OCI-M1 (cell line): ENCODE measurements at places on chromosomes 4 and X.

- peak; percentile 19 for DNase-seq
Measured at GRCh38 chr4:30833206-30833605, 113.0 kb downstream of the PCDH7 start.

GRCh38 chrX:136531951-136532350 is at the start of gene VGLL1:
Gene VGLL1 (plus strand): TSS chrX:136532215. CDS start chrX:136536021, 3,806 bp downstream.
- DNase-seq = no peak

- no peak for DNase-seq
Measured at GRCh38 chrX:103584596-103584995, 719 bp upstream of the TCEAL4 start.

- peak; percentile 72 for DNase-seq
Measured at GRCh38 chr4:101785486-101785885, 5.0 kb upstream of the BANK1 start.

- no peak for DNase-seq
Measured at GRCh38 chr4:68462691-68463090, 15.4 kb downstream of the TMPRSS11E start.

DNA sequence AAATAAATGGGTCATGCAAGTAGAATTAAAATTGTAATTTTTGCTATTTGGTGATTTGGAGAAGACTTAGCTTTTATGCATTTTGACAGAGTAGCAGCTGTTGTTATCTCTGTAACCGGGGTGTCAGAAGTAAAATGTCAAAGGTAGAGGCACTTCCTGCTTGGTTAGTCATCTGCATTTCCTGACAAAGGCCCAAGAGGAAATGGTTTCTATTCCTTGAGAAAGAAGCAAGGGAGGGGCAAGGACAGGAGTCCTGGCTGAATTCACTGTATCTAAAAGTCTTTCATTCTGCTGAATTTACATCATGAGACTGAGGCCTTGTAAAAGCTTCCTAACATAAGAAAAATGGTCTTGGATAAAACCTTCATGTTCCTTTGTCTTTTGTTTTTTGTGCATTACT is 550.9 kb upstream of the BOD1L1 start:
- no peak for DNase-seq

- DNase-seq = no peak
Measured at GRCh38 chrX:76509775-76510174, 82.3 kb downstream of the MAGEE1 start.

DNA sequence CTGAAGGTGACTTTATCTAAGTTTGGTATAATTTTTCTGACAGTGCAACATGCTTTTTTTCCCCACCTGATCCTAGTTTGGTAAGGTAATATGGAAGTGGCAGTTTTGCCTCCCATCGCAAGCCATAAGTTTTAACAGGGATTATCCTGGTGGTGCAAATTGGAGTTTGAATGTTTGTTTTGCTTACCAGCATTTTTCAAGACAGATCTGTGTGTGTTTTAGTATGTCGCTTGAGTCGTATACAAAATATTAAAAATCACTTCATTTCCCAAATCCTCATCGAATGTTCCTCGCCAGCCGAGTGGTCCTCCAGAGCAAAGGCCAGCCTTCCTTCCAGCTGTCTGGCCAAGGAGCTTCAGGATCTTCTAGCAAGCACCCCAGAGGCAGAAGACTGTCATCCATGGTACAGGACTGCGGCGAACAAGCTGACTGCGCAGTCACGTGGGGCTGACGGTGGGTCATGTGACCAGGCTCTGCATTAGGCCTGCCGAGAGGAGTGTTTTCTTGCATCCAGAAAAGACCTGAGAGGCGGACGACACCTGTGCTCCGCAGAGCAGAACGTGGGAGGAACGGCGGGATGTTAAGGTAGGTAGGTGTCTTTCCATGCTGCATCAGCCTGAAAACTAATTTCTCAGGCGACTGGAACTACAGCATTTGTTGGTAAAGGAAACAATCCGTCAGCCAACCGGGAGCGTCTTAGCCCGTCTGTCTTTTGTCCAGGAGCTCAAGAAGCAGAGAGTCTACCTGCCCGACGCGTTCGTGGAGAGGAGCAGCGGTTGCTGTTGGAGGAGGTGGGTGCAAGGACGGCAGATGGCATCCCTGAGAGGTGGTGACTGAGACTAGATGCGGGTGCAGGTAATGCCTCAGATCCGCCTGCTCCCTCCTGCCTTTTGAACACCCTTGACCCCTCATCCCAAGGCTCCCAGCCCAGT is at the start of gene GPRASP3:
Gene GPRASP3 (plus strand): TSS at position 507 of the 932 bp plus-strand sequence. CDS start 28,253 bp downstream, outside the sequence.
- peak; percentile 82 for DNase-seq

DNA sequence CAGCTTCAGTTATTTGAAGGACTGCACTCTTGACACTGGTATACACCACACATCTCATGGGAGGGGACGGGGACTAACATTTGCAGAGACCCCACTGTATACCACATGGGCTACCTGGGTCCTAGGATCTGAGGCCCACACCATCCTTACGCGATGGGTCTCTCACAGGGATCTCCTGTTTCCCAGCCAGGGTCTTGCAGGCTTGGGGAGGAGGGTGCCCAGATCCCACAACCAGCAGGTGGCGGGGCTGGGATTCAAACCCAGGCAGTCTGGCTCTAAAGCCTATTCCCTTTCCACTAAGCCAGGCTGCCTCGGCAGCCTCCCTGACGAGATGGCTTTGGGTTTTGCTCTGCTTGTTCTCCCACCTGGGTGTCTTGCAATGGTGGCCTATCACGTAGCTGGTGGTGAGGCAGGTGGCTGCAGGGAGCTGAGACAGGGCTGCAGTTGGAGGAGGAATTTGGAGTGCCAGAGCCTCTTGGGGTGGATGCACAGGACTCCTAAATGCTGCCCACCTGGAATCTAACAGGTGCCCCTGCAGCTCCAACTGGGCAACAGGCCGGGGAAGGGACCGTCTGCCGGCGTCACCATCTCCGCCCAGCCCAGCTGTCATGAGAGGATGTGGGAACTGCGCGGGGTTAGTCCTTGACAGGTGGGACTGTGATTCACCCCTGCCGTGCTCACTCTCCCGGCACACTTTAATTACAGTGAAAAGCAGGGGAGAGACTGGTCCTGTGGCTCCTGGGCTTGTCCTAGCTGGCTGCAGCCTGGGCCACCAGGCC is 110.7 kb downstream of the PSAPL1 start:
- DNase-seq = no peak

GRCh38 chr4:31366041-31366440 is 645.9 kb downstream of the PCDH7 start:
- DNase-seq = no peak

- peak; percentile 22 for DNase-seq
Measured at GRCh38 chr4:122826553-122827257, at the start of gene FGF2. Gene FGF2 (plus strand): TSS chr4:122826831. CDS start chr4:122827175, 344 bp downstream.

- no peak for DNase-seq
Measured at GRCh38 chrX:136496186-136496763, 1.1 kb upstream of the HTATSF1 start.

GRCh38 chr4:132071815-132072214 is 1077.3 kb upstream of the PCDH10 start:
- DNase-seq = no peak

DNA sequence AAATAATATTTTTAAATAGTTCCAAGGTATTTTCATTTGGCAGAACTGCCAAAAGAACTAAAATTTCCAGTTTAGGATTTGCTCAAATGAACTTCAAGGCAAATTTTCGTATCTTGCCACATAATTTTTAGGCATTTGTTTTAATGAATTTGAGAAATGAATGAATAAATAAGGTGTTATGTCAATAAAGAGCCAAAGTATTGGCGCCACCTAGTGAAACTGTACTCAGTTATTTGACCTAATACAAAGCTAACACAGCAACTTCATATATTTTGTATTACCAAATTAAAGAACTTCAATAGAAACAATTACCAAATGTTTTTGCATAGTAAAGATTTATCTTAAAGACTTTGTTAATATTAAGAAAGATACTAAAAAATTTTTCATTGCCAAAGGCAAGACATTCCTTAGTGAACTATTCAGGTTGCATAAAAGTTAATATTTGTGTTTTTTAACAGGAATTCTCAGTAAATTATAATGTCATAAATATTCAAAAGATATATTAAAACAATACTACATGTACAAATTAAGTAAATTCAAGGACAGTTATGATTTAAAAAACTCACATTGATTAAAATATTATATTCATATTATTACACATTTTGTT is 50.3 kb downstream of the STPG2 start:
- DNase-seq = peak; percentile 58

GRCh38 chr4:22264261-22264660 is 251.6 kb downstream of the ADGRA3 start:
- no peak for DNase-seq

DNA sequence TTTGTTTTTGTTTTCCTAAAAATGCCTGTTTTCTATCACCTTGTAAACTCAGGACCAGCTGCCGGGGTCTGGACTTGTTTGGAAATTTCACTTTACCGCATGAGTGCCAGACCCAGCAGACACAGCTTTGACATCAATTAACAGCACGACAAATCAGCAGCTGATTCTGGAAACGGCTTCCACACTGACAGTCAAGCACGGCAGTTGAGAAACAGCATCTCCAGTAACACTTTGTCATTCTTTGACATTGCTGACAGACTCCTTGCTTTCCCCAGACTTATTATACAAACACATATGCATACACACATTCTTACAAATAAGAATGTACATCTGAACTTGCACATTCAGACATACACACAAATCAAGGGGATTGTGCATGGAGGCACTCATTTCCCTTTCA is 1017.6 kb upstream of the HS3ST1 start:
- no peak for DNase-seq

DNA sequence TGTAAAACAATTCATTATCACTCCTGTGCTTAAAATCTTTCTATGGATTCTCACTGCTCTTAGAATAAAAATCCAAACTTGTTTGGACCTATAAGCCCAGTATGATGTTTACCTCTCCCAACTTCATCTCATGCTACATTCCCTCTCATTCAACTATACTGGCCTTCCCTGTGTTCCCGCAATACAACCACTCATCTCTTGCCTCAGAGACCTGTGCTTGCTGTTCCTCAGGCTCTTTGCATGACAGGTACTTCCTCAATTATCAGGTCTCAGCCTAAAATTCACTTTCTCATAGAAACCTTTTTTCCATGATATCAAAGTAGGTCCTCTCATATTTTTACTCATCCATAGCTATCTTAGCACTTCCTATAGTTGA is 71.7 kb downstream of the ENOX2 start:
- DNase-seq = no peak

DNA sequence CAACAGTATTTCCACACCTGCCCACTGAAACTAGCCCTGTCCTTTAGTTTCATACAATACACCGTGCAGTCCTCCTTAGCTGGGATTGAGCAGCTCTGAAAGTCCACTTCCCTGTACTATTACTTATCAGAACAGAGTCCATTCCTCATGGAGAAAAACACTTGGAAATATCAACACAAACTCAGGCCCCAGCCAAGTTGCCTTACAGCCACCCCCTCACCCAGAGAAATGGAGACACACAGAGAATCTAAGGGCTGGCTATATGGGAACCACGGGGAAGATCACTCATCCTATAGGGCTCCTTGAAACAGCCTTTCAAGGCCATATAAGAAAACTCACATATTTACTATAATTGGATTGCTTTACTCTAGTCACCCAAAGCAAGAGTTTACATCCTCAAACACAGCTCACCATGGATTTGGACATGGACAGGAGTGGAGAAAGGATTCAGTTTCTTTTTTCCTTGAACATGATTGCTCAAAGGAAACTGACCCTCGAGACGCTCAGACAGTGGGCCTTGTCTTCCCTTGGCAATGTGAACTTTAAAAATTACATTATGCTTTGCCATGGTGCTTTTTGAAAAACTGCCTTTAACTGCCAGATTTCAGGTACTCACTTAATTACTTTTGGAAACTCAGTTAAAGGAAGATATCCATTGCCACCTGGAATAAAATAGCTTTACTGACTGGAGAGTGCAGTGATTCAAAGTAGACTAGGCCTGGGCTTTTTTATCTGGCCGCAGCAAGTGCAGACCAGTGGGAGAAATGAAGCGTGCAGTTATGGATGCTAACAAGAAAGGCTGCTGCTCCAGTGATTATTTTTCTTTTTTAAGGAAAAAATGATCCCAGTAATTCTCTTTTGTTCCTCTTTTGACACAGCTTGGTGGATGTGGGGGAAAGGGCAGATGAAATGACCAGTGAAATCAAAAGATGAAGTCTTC is 1.6 kb downstream of the SCARB2 start:
- peak; percentile 6 for DNase-seq

DNA sequence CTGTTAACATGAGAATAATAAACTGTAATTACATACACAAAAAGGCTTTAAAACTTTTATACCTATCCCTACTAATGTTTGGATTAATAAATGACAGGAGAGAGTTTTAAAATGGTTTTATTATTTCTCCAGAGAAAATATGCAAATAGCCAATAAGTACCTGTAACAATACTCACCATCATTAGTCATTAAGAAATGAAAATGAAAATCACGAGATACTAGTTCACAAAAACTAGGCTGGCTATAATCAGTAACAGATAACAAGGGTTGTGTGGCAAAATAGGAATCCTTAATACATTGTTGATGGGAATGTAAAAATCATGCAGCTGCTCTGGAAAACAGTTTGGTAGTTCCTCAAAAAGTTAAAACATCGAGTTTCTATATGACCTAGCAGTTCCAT is 25.2 kb upstream of the AP1AR start:
- no peak for DNase-seq

- peak; percentile 68 for DNase-seq
Measured at GRCh38 chrX:75156531-75156945, 455 bp upstream of the ABCB7 start.

- no peak for DNase-seq
Measured at GRCh38 chr4:62482355-62482754, 1282.2 kb downstream of the ADGRL3 start.

DNA sequence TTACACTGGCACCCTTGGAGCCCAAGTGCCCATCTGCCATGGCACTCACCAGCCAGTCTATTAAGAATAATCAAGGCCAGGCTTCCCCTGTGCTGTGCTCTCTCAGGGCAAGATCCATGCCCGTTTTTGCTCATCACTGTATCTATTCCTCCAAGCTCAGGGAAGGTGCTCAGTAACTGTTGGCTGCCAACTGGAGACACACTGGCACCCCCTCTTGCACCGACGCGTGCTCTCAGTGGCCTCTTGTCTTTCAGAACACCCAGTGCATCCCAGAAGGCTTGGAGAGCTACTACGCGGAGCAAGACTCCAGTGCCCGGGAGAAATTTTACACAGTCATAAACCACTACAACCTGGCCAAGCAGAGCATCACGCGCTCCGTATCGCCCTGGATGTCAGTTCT is 30.1 kb downstream of the NSG1 start:
- DNase-seq = no peak

- no peak for DNase-seq
Measured at GRCh38 chr4:67201334-67201733, 344.0 kb downstream of the CENPC start.

DNA sequence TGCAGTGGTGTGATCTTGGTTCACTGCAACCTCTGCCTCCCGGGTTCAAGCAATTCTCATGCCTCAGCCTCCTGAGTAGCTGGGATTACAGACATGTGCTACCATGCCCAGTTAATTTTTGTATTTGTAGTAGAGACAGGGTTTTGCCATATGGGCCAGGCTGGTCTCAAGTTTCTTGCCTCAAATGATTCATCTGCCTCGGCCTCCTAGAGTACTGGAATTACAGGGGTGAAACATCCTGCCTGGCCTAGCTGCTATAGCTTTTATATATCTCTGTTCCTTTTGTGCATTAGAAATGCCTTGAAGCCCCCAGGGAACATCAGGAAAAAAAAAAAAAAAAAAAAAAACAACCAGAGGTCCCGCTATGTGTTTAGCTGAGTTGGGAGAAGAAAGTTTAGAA is 34.8 kb downstream of the UBE2K start:
- DNase-seq = no peak

- no peak for DNase-seq
Measured at GRCh38 chr4:140735317-140735716, 20.9 kb downstream of the TBC1D9 start.
